ENCODE measurements at places on chromosomes 1 and 21.

DNA sequence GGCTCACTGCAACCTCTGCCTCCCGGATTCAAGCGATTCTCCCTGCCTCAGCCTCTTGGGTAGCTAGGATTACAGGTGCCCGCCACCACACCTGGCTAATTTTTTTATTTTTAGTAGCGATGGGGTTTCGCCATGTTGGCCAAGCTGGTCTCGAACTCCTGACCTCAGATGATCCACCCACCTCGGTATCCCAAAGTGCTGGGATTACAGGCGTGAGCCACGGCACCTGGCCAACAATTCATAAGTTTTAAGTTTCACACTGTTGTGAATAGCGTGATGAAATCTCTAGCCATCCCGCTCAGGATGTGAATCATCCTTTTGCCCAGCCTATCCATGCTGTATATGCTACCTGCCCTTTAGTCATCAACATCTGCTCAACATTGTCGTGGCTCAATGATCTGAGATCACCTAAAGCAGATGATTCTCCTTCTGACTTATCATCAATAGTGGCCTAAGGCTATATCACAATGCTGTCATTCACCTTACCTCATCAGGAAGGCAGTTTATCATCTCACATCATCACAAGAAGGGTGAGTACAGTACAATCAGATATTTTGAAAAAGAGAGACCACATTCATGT lies 2.6 kb downstream of the PFDN2 start:
- DNase-seq: no peak
- peaks cover 10% of the 10 kb centered on the region for H3K4me1 ChIP-seq
- H3K36me3 ChIP-seq: no peaks in the 10 kb centered on the region

- H3K27me3 ChIP-seq: no peaks in the 10 kb centered on the region
- H3K27ac ChIP-seq: no peak overlapping the region
- no peak for DNase-seq
Observed at GRCh38 chr1:70487459-70487815, 76.4 kb downstream of the CTH start.

GRCh38 chr1:199084293-199084692 lies 445.5 kb downstream of the PTPRC start:
- DNase-seq: no peak
- H3K27me3 ChIP-seq: no peaks in the 10 kb centered on the region
- H3K36me3 ChIP-seq: no peaks in the 10 kb centered on the region
- H3K4me1 ChIP-seq: no peaks in the 10 kb centered on the region
- H3K4me3 ChIP-seq: no peak overlapping the region
- H3K27ac ChIP-seq: no peak overlapping the region

GRCh38 chr1:216665406-216665805 lies 57.8 kb downstream of the ESRRG start:
- no peak overlapping the region for H3K27ac ChIP-seq
- H3K27me3 ChIP-seq: no peaks in the 10 kb centered on the region
- no peaks in the 10 kb centered on the region for H3K36me3 ChIP-seq
- no peak overlapping the region for H3K4me3 ChIP-seq

GRCh38 chr21:35072557-35072956 lies 23.5 kb upstream of the RUNX1 start:
- no peak for DNase-seq
- H3K36me3 ChIP-seq: no peaks in the 10 kb centered on the region
- H3K4me3 ChIP-seq: no peak overlapping the region

DNA sequence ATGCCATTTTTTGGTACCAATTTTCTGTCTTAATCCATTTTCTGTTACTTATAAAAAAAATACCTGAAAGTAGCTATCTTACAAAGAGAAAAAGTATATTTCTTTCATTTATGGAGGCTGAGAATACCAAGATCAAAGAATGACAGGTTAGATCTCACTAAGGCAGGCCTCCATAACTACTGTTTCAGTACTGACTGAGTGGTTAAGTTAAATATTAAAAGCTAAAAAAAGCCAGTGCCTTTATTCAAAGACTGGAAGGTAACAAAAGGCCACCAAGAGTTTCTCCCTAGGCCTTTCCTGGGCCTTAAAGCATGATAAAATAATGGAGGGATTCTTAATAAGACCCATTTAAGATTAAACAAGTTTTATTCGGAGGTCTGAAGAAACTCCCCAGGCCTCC lies 687.7 kb upstream of the ADGRL4 start:
- no peaks in the 10 kb centered on the region for H3K36me3 ChIP-seq
- no peak overlapping the region for H3K4me3 ChIP-seq
- no peaks in the 10 kb centered on the region for H3K27me3 ChIP-seq
- no peaks in the 10 kb centered on the region for H3K4me1 ChIP-seq
- H3K27ac ChIP-seq: no peak overlapping the region

DNA sequence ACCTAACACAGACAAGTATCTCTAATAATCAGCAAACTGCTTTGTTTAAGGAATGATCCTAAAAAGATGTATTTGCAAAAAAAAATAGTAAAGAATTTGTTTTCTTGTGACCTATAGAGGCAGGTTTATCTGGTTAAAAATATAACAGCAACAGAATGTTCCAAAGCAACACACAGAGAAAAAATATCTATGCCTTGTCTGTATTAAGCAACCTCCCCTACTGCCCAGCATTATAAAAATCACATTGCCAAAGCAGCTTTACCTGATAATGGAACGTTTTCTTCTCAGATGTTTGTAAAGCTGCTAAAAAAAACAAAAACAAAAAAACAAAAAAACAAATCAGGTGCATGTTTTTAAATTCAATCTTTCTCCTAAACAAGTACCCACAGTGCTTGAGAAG lies 24.7 kb downstream of the PALMD start:
- H3K27me3 ChIP-seq: no peaks in the 10 kb centered on the region
- no peak overlapping the region for H3K27ac ChIP-seq
- no peaks in the 10 kb centered on the region for H3K36me3 ChIP-seq
- DNase-seq: no peak

- H3K27me3 ChIP-seq: no peaks in the 10 kb centered on the region
- H3K27ac ChIP-seq: no peak overlapping the region
- no peak for DNase-seq
- H3K4me3 ChIP-seq: no peak overlapping the region
- H3K4me1 ChIP-seq: no peaks in the 10 kb centered on the region
Observed at GRCh38 chr1:91813813-91814212, 72.1 kb downstream of the TGFBR3 start.

GRCh38 chr1:203711251-203712007 lies 53.6 kb upstream of the LAX1 start:
- no peaks in the 10 kb centered on the region for H3K27me3 ChIP-seq
- no peaks in the 10 kb centered on the region for H3K4me1 ChIP-seq
- H3K4me3 ChIP-seq: no peak overlapping the region
- no peak for DNase-seq

GRCh38 chr1:109312246-109312645 lies 5.4 kb upstream of the MYBPHL start:
- no peak overlapping the region for H3K4me3 ChIP-seq
- H3K27me3 ChIP-seq: no peaks in the 10 kb centered on the region
- H3K36me3 ChIP-seq: peaks cover 15% of the 10 kb centered on the region
- no peak overlapping the region for H3K27ac ChIP-seq
- peaks cover 2% of the 10 kb centered on the region for H3K4me1 ChIP-seq

DNA sequence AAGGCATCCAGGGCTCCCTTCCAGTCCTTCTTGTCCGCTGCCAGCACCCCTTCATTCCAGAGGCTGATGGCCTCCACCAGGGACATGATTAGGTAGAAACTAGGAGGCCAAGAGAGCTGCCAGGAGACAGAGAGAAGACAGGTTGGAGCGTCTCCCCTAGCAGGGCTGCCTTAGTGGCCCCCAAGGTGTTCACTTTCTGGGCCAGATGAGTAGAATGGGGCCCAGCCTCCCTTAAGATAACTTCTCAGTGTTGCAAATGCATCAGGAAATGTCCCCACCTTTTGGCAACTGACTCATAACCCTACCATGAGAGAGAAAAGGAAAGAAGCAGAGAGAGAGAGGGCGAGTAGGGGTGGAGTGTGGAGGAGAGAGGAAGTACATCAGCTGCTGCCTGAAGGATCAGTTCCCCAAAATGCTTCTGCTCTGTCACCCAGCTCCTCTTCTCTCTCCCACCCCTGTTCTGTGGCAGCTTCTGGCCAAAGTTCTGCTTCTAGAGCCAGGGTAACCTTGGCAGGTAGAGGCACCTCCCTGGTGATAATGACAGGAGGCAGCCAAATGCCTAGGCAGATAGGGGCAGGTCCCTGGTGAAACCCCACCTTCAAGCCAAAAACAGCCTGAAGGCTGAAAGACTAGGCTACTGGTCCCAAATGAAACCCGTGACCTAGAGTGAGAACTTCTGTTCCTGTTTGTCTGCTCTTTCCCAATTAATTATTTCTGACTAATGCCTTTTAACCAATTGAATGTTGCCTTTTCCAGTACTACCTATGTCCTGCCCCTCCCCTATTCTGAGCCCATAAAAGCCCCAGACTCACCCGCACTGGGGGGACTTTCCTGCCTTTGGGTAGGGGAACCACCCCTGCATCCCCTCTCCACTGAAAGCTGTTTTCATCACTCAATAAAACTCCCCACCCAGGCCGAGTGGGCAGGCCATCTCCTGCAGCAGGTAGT lies at the start of gene NCF2:
NCF2 (minus strand) TSS at position 216 of the 948 bp plus-strand sequence; CDS start at position 86, 130 bp downstream.
- H3K4me3 ChIP-seq: no peak within 1 kb of the TSS
- no peak for DNase-seq
- H3K36me3 ChIP-seq: no peaks in the 10 kb centered on the region
- no peaks in the 10 kb centered on the region for H3K27me3 ChIP-seq
- H3K27ac ChIP-seq: no peak within 1 kb of the TSS

DNA sequence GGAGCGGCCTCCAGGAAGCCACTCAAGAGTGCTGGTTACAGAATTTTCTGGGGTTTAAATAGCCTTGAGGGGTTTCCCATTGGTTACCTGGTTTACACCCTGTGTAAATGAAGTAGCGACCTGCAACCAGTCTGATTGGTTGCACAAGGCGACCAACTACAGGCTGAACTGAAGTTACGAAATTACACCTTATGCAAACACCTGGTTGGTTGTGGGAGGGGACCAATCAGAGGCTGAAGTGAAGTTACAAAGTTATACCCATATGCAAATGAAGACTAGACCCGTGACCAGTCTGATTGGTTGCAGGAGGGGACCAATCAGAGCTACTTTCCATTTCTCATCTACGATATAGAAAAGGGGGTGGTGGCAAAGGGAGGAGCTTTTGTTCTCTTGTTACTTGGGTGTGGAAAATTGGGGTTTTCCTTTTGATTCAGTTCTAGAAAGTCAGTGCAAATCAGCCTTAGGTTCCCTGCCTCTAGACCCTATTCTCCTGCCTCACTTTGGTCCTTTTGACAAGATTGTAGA lies 22.2 kb upstream of the C1orf174 start:
- no peaks in the 10 kb centered on the region for H3K27me3 ChIP-seq
- H3K27ac ChIP-seq: no peak overlapping the region
- no peak overlapping the region for H3K4me3 ChIP-seq
- peaks cover 3% of the 10 kb centered on the region for H3K4me1 ChIP-seq

- H3K4me3 ChIP-seq: peak overlapping the region; percentile 21
- peak overlapping the region; percentile 92 for H3K27ac ChIP-seq
- H3K36me3 ChIP-seq: no peaks in the 10 kb centered on the region
Observed at GRCh38 chr1:113042285-113043143, 30.5 kb upstream of the LRIG2 start.

DNA sequence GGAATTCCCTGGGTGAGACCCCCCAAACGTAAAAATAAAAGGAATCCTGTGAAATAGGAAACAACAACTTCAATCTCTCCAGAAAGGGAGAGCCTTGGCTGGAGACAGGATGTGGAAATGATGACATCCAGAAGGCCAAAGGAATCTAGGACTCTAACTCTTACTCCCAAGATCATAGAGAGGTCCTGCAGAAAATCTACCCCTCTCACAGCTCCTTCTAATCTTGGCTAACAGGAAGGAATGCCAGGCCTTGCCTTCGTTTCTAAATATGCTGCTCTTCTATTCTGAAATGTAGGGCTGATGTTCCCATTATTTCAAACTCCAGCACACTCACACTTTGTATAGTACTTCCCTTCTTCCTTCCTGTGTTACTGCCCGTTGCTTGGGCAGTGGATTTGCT lies 40.7 kb downstream of the ARHGEF11 start:
- H3K4me3 ChIP-seq: no peak overlapping the region
- H3K27ac ChIP-seq: no peak overlapping the region
- no peaks in the 10 kb centered on the region for H3K27me3 ChIP-seq
- H3K36me3 ChIP-seq: no peaks in the 10 kb centered on the region
- peaks cover 20% of the 10 kb centered on the region for H3K4me1 ChIP-seq
- peak; percentile 39 for DNase-seq

DNA sequence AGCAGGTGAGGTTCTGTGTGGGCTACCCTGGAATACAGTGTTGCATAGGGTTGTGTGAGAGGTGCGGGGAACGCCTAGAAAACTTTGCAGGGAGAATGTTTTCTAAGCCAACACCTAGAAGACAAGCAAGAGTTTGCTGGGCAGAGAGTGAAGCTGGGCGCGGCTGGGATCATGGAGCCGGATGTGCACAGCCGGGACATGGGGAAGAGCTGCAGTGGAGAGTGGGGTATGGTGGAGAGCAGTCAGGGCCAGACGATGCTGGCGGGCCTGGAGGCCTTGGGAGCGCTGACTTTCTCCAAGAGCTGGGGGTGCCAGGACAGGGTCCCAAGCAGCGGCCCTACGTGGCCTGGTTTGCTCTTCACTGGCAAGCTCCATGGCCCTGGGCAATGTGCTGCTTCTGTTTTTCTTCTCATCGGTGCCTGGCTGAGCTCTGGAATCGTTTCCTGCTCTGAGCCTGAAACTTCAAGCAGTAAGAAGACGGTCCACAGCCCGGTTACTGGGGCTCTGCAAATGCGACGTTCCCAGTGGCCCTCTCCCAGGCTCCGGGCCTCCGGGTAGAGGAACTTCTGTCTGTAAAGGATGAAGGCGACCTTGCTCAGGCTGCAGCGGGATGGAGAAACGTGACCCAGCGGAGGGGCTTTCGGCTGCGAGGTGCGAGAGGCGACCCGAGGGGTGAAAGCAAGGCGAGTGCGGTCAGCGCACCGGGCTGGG lies 51.9 kb upstream of the CD34 start:
- no peak overlapping the region for H3K27ac ChIP-seq
- H3K36me3 ChIP-seq: no peaks in the 10 kb centered on the region
- H3K4me1 ChIP-seq: peaks cover 3% of the 10 kb centered on the region
- DNase-seq: no peak

DNA sequence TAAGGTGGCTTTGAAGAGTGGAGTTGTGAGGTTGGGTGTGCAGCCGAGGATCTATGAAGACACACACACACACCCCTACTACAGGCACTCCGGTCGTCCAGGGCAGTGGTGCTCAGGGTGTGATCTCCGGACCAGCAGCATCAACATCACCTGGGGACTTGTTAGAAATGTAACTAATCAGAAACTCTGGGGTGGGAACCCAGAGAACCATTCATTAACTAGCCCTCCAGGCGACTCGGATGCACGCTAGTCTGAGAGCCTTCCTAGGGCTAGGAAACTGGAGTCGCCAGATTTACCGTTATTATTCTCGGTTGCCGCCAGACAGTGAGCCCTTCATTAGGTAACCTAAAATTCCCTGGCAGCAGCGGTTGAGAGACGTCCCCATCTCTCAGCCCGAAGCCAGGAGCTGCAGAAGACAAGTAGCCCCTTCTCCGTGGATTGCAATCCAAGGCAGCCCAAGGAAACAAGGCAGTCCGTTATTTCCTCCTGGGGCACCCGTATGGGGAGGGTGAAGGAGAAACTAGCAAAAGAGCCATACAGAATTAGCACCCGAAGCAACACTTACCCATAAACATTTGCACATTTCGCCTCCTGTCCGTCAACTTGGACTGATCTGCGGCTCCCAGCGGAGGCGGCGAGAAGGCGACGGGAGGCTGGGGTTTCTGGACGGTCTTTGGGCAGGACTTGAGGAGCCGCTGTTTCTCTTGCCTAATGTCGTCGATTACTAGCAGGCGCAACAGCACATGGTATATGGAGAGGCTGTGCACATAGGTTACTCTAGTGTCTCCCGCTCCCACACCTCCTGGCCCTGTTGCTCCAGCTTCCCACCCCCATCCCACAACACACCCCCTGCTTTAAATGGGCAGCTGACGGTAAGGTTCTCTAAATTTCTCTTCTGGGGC lies 2.9 kb upstream of the CCN1 start:
- no peak overlapping the region for H3K27ac ChIP-seq
- peaks cover 17% of the 10 kb centered on the region for H3K27me3 ChIP-seq
- H3K4me1 ChIP-seq: peaks cover 31% of the 10 kb centered on the region
- peak overlapping the region; percentile 77 for H3K4me3 ChIP-seq
- peak; percentile 60 for DNase-seq
- peaks cover 6% of the 10 kb centered on the region for H3K36me3 ChIP-seq
